Stimulated activated CD4-positive, alpha-beta T cell treated with anti-CD3 and anti-CD28 coated beads, Interleukin-12 subunit alpha, Interleukin-12 subunit beta, amount 100 ng/mL, for 48 hours (primary cell): ENCODE measurements at places on chromosomes 13 and 19.

DNA sequence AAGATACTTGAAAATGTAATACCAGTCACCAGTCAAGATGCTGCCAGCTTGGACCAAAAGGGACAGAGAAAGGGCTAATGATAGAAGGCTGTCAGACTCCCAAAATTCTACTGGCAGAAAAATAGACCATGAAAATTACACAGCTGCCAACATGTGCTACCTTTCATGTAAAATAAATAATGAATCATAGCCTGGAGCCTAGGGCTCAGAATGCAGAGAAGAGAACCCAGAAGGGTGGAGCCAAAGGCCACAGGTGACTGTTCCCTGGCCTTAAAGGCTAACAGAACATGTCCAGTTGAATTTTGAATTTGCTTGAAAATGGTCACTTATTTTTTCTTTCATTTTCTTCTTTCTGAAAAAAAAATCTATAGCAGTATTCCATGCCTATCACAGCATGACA is 1827.0 kb upstream of the MIR17HG start:
- no peak for DNase-seq

DNA sequence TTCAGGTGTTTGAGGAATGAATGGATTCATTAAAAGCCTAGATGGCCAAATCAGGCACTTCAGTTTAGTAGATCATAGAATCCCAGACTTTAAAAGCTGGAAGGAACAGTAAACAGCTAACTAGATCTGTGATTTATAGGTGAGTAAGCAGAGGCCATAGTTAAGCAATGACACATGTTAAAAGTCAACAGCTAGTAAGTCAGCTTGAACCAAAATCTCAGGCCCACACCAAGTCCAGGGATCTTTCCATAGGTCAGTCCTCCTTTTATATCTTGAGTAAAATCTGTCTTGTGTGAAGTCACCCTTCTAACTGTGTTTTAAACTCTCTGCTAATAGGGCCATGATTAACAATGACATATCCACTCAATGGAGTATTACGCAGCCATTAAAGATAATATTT is 275.5 kb upstream of the SOX21 start:
- no peak for DNase-seq

DNA sequence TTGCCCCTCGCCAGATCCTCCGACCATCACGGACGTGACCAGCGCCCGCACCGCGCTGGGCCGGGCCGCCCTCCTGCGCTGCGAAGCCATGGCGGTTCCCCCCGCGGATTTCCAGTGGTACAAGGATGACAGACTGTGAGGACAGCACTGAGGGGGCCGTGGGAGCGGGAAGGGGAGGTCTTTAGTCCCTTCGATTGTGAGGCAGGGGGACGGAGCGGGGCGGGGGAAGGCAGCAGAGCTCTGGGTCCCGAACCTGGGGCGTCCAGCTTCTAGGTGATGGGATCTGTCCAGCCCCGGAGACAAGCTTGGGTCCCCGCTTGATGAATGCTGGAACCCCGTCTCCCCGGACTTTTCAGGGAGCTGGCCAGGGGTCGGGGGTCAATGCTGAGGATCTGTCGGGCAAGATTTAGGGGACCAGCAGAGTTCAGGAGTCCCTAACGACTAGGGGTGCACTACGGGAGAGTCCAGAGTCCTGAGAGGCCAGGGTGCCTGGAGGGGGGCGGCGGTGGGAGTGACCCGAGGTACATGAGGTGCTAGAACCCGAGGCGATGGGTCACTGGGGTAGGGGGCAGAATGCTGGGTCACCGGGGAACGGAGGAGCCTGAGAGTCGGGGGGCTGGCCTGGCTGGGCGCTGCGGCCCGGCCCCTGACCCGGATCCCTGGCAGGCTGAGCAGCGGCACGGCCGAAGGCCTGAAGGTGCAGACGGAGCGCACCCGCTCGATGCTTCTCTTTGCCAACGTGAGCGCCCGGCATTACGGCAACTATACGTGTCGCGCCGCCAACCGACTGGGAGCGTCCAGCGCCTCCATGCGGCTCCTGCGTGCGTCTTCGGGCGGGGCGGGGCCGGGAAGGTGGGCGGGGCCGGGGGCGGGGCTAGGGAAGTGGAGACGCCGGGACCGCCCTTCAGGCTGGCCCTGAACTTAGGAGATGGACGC is 14.6 kb downstream of the VSIG10L start:
- DNase-seq: peak; percentile 48

GRCh38 chr13:109764470-109765291 is 21.7 kb downstream of the IRS2 start:
- no peak for DNase-seq

- DNase-seq: no peak
These were observed 579 bp downstream of the ZNF566 start for GRCh38 chr19:36488846-36489117.

DNA sequence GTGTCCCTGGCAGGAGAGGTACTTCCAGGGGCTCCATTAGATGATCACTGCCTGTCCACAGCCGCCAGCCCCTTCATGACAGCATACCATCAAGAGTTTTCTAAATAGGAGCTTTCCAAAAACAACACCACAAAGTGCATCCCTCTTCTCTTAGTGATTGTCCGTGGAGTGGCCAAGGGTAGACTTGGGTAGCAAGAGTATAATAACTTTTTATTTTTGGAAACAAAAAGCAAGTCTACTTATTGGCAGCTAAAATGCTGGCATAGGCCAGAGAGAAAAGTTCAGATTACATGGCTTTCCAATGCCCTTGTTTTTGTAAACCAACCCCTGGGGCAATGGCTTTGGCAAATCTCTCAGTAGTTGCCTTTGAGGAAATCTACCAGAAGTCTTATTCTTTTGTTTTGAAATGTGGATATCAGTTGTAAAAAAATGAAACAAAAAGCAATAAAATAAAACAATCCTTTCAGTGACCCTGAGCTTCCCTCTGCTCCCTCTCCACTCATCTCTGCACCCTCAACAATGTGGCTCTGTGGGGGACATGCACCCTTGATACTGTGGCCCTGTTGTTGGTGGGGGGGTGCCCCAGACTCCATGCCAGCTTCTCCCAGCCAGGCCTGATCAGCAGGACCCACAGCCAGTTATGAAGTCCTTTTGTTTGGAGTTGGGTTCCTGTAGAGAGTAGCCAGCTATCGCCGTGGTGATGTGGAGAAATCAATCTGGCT is 294.1 kb downstream of the DLEU7 start:
- no peak for DNase-seq

GRCh38 chr13:48590141-48590901 is 57.4 kb upstream of the RCBTB2 start:
- DNase-seq: no peak

DNA sequence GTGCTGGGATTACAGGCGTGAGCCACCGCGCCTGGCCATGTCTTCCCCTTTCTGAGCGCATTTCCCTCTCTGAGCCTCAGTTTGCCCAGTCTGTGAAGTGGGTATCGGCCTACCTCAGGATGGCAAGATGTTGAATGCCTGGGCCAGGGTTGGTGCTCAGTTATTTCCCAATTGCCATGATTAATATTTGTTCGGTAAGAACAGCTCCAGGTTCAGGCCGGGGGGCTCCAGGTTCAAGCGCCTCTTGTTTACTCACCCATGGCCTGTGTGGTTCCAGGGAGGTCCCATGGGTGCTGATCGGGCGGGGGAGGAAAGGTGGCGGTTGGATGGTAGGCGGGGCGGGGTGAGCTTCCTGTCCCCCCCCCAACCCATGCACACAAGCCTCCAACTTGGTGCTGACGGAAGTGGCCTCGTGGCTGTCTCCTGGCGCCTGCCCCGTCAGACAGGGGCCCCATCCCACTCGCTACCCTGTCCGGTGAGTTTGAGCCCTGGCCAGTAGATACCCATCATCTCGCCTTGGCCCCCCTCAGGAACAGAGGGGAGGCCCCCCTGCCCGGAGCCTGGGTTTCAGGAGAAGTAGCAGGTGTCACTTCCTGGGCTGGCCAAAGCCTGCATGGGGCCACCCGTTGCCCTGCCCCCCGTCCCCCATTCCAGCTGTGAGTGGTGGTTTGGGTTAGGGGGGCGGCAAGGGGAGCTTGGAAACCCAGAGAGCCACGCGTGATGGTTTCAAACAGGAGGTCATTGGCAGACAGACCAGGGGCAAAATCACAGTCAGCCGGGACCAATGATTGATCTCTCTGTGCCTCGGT is at the start of gene FCHO1:
Gene FCHO1, plus strand, starts transcription at position 375 of the 809 bp plus-strand sequence. CDS start 3,688 bp downstream, outside the sequence.
- DNase-seq: peak; percentile 77

DNA sequence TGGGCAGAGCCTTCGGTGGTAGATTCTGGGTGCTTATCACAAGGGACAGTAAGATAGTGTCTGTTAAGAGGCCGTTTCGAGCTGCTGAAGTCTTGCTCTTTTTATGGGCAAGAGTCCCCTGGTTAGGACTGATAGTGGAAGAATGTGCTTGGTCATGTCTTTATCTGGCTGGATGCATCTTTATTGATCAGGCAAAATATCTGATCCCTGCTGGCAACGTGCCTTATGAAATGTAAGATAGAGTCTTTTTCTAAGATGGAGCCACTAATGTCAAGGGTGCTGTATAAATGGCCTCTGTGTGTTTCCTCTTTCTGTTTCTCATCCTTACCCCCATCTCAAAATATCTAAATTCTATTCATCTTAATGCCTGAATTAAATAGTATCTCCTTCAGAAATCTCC is 53.3 kb downstream of the MYO16 start:
- DNase-seq: no peak

DNA sequence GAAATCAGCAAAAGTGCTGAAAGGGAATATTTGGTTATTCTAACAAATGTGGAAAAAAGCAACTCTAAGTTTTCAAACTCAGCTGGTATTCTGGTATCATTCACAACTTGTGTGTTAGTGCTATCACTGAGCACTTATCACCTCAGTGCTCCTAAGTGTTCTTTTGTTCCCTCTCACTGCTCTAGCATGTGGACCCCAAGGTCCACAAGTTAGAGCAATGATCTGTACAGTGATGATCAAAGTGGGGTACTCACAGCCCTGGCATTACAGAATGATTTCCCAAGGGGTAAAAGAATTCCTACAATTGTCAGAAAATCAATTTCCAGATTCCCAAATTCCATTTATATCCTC is 575.0 kb downstream of the DIAPH3 start:
- DNase-seq: no peak

- no peak for DNase-seq
These were observed 185.3 kb downstream of the EFNB2 start for GRCh38 chr13:106350208-106350607.

GRCh38 chr19:8697671-8698432 is 743 bp downstream of the ACTL9 start:
- DNase-seq: no peak

- no peak for DNase-seq
These were observed 287.4 kb upstream of the ATXN8OS start for GRCh38 chr13:69820180-69820579.

DNA sequence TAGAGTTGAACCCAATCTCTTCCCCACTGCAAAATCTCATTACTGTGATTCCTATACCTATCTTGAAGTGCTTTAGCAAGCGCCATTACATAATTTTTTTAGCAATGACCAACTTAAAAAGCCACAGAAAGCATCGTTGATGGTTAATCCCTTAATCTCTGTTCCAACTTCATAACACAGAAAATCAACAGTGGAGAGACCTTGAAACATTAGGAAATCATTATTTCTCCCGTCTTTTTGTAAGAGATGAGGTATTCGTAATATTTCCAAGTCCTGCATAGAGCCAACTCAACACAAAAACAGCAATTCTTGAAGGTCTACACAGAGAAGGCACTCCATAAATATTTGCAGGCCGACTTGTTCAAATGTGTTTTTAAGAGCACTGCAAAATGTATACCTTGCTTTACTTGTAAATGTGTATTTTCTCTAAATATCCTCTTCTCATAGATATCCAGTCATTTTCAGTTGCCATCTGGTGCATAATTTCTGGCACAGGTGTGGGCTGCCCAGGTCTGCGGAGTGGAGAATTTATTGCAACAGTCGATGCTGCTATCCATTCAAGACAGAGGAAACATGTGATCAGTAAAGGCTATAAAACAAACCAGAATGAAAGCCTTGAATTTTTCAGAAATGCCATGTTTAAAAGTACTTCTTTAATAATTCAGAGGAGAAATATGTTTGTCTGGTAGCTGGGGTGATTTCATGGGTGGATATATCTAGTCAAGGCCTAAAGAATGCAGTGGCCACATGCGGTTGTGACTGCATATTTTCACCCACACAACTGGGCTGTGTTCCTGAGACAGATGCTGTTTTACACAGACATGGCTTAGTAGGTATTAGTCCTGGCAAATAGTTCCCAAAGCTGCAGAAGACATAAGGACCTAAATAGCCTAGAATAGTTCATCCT is 234.3 kb upstream of the STARD13 start:
- DNase-seq: no peak

DNA sequence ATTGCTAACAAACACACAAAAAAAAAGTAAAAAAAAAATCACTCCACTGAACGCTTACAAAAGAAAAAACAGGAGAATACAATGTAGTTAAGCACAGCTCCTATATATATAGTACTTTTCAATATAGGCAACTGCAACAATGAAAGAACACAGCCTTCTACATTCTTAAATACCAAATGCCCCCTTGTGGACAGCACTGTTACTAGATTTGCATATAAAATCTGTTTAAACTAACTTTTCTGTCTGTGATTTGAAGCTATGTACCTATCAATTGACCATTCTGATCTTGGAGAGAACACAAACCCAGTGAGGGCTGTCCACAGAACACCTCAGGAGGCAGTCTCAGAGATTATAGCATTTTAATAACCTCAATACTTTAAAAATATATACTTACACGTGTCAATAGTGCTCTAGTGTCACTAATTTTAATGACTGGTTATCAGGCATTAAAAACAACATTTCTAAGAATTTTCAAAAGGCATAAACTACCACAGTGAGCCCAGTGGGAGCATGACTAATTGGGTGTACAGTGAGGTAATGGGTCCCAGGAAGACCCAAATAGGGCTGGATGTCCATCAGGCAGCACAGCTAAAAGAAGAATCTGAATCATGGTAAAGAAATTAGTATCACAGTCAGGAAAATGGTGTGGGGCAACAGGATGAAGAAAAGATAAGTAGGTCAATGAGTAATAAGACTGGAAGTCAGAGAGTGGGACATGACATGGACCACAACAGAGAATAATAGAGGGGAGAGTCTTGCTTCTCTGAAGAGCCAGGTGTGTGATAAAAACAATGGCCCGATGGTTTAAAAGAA is 22.2 kb downstream of the CCDC169 start:
- no peak for DNase-seq

DNA sequence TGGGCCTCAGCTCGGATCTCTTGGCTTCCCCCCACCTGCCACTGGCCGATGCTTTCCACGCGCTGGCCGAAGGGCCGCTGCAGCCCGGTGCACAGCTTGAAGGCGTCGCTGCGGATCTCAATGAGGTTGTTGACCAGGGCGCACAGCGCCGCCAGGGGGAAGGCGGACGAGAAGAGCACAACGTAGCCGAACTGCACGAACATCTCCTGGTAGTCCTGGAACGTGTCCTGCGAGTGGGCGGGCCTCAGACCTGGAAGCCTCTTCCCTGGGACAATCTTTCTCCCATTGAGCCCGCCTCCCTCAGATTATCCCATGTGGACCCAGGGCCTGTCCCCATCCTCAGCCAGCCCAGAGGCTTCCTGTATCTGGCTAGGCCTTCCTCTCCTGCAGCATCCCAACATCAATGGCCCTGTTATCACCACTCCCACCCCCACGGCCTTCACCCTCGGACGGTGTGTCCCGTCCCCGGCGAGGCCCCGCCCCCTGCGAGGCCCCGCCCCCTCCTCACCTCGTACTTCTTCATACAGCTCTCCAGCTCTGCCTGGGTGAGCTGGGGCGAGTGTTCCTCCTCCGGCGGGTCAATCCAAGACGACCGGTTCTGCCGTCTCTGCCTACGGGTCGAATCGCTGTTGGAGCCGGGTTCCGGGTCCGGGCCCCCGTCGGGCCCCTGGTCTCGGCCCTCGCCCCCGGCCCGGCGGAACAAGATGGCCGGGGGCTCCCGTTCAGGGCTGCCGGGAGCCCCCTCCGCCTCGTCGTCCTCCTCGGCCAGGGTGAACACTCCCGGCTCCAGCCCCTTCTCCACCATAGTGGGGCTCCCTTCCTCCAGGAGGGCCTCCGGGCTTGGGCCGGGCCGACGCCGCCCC is 6.8 kb downstream of the ANO8 start:
- no peak for DNase-seq
